Vein endothelial cell (primary cell): ENCODE measurements at places on chromosomes 5 and 9. TPM values are rescaled to one million over a fixed set of nuclear protein-coding genes. Genes with fewer than 3 reads are reported as not detected.

ZNF454 gene
- total RNA-seq = 0.98 and 1.1 TPM in 2 replicates

NUTM2G gene
- total RNA-seq = not detected in 2 replicates

FRMD3 gene
- 8.6 and 11.1 TPM in 2 replicates for total RNA-seq

RNF44 gene
- 7.7 and 13.7 TPM in 2 replicates for total RNA-seq

RPS23 gene
- 2,368 and 3,053 TPM in 2 replicates for total RNA-seq

PRDM9 gene
- total RNA-seq = not detected in 2 replicates

WDR38 gene
- not detected in 2 replicates for total RNA-seq

TAF11L5 gene
- total RNA-seq = not detected in 2 replicates

FAM151B gene
- total RNA-seq = 1.6 and 3.3 TPM in 2 replicates

PCDH1 gene
- total RNA-seq = 211 and 312 TPM in 2 replicates

GRIN3A gene
- not detected in 2 replicates for total RNA-seq

MLANA gene
- total RNA-seq = 0.19 TPM in 1 of 2 replicates, not detected in the other

NKD2 gene
- 0.29 and 0.33 TPM in 2 replicates for total RNA-seq

DNAJB5 gene
- 6.0 and 6.2 TPM in 2 replicates for total RNA-seq

SMARCA2 gene
- 65.0 and 66.1 TPM in 2 replicates for total RNA-seq

PHF24 gene
- not detected in 2 replicates for total RNA-seq

EMB gene
- 0.10 and 0.33 TPM in 2 replicates for total RNA-seq

CSF1R gene
- not detected in 2 replicates for total RNA-seq

SLC6A3 gene
- not detected in 2 replicates for total RNA-seq

CDH12 gene
- not detected in 2 replicates for total RNA-seq

HMGCS1 gene
- total RNA-seq = 14.0 and 71.3 TPM in 2 replicates

NPR3 gene
- 0.96 and 1.3 TPM in 2 replicates for total RNA-seq

KYAT1 gene
- 5.7 and 9.5 TPM in 2 replicates for total RNA-seq

MEIKIN gene
- not detected in 2 replicates for total RNA-seq

KCNV2 gene
- total RNA-seq = not detected in 2 replicates

THBS4 gene
- not detected in 2 replicates for total RNA-seq

IL5 gene
- total RNA-seq = not detected in 2 replicates

LCP2 gene
- total RNA-seq = 2.2 TPM in 1 of 2 replicates, not detected in the other

ACTBL2 gene
- total RNA-seq = under 0.01 TPM in 1 of 2 replicates, not detected in the other

FSTL4 gene
- under 0.01 and 0.10 TPM in 2 replicates for total RNA-seq

PKD2L2 gene
- 0.10 TPM in 1 of 2 replicates, not detected in the other for total RNA-seq

LRRC70 gene
- total RNA-seq = 45.9 and 48.7 TPM in 2 replicates

DIPK1B gene
- 182 and 234 TPM in 2 replicates for total RNA-seq

HRCT1 gene
- total RNA-seq = 1.8 and 4.6 TPM in 2 replicates

CD14 gene
- total RNA-seq = 0.57 TPM in 1 of 2 replicates, not detected in the other

PCDHB7 gene
- 0.57 and 0.98 TPM in 2 replicates for total RNA-seq

AGXT2 gene
- total RNA-seq = not detected in 2 replicates

PCDHAC2 gene
- total RNA-seq = 0.33 and 1.9 TPM in 2 replicates

MYMK gene
- not detected in 2 replicates for total RNA-seq

GARIN3 gene
- total RNA-seq = not detected in 2 replicates

FCN2 gene
- total RNA-seq = not detected in 2 replicates

ITGA2 gene
- total RNA-seq = 115 and 159 TPM in 2 replicates

IFNA21 gene
- not detected in 2 replicates for total RNA-seq

SPACA9 gene
- total RNA-seq = 1.2 and 2.6 TPM in 2 replicates

CNTLN gene
- total RNA-seq = 8.2 and 11.2 TPM in 2 replicates

HTR4 gene
- 0.10 TPM in 1 of 2 replicates, not detected in the other for total RNA-seq

ANKRD34B gene
- total RNA-seq = not detected in 2 replicates

MAT2B gene
- total RNA-seq = 82.3 and 105 TPM in 2 replicates

TMEM252 gene
- not detected in 2 replicates for total RNA-seq

ABLIM3 gene
- 40.5 and 45.9 TPM in 2 replicates for total RNA-seq

SH3TC2 gene
- 15.4 and 19.3 TPM in 2 replicates for total RNA-seq

DRD1 gene
- total RNA-seq = not detected in 2 replicates
